ENCODE measurements at places on chromosomes 6 and 20.

- DNase-seq: no peak
Observed at GRCh38 chr6:120302041-120302440, 952.5 kb upstream of the MAN1A1 start.

DNA sequence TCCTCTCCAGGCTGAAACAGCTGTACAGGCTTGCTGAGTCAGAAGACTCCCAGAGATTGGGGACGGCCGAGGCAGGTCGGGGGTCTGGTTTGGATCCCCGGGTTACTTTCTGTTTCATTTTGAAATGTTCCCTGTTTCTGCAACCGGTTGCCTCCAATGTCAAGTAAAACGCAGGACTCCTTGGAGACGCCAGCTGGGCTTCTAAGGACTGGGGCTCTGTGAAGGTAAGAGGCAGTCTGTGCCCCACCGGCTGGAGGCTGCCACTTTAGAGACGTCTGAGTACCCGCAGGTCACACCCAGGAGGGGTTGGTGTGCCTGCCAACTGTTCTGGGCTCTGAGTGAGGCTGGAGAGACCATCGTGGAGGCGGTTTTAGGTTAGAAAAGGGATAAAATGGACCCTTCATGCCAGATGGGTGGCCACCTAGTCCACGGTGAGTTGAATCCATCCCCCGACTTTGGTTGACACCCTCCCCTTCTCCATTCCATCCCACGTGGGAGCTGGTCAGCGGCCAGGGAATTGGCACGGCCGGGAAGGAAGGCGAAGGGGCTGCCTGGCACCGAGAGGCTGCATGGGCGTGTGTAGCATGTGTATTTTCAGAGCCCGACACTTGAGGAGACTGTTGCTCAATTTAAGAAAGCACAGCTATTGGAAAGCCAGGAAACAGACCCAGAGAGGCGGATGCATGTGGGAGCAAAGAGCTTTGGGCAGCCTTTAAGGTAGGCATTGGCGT is 240.9 kb downstream of the PHACTR1 start:
- peak; percentile 61 for DNase-seq

GRCh38 chr20:49549801-49550551 is 18.0 kb downstream of the PTGIS start:
- no peak for DNase-seq

DNA sequence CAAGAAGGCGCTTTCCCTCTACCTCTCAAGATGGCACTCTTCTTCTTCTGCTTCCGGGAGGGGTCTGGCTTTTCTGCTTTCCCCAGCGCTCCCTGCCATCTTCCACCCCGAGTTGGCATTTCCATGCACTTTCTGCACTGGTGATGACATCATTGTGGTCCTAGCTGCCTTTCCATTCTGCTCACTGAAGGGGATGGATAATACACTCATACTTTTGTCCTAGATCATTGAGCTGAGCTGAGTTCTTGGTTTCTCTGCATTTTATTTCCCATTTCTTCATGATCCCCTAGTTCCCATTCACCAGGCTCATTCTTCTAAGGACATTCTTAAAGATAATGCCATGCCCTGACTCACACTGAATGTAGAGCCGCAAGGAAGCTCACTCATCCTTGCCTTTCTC is 96.7 kb downstream of the EDN1 start:
- no peak for DNase-seq

- no peak for DNase-seq
Observed at GRCh38 chr20:23251779-23252178, 98.8 kb upstream of the NXT1 start.

GRCh38 chr20:17767624-17768023 is 67.9 kb downstream of the BANF2 start:
- DNase-seq: no peak

- no peak for DNase-seq
Observed at GRCh38 chr20:24993337-24994185, 1.0 kb upstream of the APMAP start.

DNA sequence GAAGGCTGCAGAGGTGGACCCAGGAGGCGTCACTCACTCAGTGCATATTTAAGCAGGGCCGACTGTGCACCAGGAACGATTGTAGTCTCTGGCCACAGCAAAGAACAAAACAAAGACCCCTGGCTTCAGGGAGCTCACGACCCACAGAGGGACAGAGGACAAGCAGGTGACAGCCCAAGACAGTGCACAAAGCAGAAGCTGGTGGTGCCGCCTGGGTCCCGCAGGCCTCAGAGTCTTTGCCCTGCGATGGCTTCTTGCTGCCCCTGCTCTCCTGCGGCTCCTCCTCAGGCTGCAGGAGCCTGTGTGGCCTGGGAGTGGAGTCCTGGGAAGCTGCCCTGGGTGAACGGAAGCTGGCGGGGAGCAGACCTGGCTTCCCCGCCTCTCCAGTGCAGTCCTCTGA is 300.0 kb downstream of the PREX1 start:
- DNase-seq: no peak

DNA sequence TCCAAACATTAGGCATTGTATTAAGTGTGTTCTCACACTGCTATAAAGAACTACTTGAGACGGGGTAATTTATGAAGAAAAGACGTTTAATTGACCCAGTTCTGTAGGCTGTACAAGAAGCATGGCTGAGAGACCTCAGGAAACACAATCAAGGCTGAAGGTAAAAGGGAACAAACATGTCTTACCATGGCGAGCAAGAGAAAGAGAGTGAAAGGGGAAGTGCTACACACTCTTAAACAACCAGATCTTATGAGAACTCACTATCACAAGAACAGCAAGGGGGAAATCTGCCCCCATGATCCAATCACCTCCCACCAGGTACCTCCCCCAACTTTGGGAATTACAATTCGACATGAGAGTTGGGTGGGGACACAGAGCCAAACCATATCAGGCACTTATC is 86.6 kb upstream of the TOP1 start:
- DNase-seq: no peak

DNA sequence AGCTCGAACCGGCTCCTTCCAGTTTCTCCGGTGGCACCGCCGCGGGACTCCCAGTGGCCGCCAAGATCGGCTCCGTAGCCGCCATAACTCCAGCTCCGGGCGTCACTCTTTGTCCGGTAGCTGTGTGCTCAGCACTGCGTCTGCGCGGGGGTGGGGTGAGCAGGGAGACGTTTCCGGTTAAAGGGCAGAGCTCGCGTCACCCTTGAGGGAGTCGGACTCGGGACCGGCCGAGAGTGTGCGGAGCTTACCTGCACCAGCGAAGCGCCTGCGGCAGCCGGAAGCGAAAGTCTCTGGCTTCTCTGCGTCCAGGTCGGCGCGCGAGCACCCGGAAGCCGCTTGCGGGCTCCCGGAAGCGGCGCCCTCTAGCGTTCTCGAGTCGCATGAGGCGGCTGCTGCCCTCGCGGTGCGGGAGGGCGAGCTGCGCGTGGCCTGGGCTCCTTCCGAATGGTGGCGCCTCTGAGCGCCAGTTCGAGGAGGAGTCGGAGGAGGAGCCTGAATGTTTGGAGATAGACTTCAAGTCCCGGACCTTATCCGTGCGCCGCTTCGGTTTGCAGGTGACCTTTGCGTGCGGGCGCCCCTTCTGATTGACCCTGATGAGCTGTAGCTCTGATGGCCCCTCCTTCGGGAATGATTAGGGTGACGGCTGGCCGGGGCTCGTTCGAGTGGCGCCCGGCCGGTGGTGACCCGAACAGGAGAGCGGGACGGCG is at the start of gene SCAND1:
Gene SCAND1 (minus strand): TSS at position 303 of the 707 bp plus-strand sequence. CDS start 218 bp downstream, at position 85.
- DNase-seq: peak; percentile 90

DNA sequence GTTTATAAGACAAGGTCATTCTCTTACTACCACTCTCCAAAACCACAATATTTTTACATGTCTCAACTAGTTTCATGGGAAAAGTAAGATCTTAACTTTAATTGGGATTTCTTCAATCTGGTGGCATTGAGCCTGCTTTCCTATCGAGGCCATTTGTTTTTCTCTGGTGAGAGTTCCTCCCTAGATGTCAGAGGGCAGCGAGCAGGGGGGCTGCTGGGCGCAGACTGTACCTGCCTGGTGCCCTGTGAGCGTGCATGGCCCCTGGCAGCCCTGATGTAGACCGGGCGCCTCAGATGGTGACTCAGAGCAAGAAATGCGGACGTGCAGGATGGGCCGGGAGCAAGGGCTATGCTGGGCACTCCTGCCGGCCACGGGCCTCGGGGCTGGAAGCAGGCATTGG is 27.2 kb downstream of the ERMARD start:
- no peak for DNase-seq

DNA sequence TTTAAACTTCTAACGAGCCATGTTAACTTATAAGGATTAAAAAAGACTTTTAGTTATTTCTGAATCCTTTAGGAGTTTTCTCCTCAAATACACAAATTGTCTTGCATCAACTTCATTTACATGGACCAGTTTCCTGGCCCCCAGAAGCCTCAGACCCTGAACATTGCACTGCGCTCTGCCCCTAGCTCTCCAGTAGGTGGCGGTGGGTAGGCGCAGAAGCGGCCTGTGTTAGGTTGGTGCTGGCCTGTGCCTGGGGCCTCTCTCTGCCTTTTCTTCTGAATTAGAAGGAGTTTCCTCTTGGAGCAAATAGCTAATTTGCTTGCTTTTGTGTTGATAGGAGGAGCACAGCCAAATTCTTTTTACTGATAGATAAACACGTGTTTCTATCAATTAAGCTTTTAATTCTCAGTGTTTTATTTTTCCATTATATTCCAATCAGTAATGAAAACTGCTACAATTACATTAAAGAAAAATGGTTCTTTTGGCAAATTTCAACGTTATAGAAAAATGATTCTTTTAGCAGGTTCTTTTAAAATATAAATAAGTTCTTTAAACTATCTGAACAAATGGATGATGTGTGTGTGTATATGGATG is 44.4 kb downstream of the DTD1 start:
- peak; percentile 36 for DNase-seq

DNA sequence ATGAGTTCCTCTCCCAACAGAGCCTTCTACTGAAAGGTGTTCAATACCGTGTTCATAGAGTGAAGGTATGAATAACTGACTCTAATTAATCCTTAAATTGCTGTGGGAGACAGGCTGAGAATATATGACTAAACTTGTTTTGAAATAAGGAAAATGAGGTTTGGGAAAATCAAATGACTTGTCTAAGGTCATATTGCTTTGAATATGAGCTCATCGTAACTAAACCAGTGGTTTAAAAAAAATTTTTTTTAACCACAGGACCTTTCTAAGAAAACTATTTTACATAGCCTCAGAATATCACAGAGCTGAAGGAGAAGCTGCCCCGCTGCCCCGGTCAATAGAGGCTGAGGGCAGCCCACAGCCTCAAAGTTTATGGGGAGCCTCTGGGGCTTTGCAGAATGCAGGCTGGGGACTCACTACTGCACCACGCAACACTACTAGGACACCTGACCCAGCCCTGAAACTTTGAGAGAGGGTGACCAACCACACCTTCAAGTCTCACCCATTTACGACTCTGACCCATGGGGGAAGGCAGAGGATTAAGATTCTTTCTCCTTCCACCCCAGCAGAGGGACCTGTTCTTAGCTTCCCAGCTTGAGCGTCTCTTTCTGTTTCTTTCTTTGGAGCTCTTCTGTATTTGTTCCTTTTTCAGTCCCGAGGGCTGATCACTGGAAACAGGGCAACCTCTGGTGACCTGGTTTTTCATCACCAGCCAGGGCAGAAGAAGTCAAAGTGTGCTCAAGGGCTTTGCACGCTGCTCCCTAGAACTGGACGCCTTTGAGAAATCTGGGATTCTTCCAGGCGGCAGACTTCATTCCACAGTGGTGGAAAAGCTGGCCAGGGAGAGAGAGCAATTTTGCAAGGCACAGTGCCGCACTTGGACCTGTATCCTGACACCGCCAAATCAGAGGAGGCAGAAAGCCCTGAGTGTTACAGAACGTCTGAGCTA is 220.2 kb downstream of the ATXN1 start:
- no peak for DNase-seq

DNA sequence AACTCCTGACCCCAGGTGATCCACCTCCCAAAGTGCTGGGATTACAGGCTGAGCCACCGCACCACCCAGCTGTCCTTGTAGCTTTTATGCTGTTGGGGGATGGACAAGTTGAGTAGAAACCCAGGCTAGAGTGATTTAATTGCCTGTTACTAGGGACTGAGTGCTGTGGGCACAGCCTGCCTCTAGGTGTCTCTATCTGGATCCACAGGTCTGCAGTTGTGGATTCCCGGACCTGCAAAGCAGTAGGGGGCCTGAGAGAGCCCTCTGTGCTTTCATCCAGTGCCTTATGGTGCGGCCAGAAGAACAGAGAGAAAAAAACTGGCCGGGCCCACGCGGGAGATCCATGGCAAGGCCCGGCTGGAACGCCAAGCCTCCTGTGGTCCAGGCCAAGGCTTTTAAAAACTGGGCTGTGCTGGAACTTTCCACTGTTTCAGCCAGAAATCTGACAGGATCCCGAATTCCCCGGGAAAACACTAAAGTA is 5.2 kb downstream of the SIRPA start:
- DNase-seq: peak; percentile 67

DNA sequence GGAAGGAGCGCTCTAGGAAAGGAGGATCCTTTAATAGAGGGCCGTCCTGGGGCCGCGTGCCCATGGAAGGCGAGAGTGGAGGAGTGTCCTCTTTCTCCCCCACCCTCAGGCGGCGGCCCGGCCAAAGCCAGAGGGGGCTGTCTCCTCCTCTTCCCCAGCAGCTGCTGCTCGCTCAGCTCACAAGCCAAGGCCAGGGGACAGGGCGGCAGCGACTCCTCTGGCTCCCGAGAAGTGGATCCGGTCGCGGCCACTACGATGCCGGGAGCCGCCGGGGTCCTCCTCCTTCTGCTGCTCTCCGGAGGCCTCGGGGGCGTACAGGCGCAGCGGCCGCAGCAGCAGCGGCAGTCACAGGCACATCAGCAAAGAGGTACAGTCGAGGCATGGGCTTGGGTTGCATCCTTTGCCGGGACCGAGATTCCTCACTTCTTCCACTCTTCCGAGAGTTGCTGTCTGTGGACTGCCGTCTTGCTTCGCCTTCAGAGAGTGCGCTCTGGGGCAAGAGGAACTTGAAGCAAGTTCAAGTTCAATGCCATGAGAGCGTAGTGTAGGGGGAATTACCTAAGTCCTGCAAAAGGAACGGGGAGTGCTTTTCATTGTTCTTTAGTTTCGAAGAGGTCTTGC is at the start of gene LAMA2:
Gene LAMA2 (plus strand): TSS at position 148 of the 621 bp plus-strand sequence. CDS start 108 bp downstream, at position 256.
- DNase-seq: no peak

GRCh38 chr6:38975621-38976049 is 72.9 kb upstream of the GLP1R start:
- no peak for DNase-seq

DNA sequence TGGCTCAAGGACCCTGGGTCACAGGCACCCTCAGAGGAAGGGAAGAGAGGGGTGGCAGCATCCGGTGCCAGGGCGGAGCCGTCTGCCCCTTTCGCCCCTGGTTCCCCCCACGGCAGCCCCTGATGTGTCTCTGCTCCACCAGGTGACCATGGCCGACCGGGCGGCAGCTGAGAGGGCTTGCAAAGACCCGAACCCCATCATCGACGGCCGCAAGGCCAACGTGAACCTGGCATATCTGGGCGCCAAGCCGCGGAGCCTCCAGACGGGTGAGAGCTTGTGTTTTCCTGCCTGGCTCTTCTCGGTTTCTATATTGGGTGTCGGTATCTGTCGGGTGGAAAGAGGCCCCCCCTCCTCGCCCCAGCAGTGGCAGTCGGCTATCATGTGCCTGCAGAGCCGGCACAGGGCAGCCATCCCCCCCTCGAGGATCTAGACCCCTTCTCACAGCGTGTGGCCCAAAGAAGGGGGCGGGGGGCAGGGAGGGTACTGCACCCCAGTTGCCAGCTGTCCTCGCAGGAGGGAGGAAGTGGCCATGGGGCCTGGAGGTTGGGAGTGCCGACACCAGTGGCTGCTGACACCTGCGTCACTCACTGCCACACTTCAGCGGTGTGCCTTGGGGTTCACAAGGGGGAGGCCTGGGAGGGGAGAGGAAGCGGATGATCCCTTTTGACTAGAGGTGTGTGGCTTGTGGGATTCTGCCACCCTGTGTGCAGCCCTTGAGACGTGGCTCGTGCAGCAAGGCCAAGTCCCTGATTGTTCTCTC is 1.5 kb downstream of the RBM38 start:
- no peak for DNase-seq
